CD4-positive, alpha-beta T cell treated with Interleukin-6 for 4 hours (primary cell): ENCODE measurements at places on chromosomes 1 and 21.

- no peak for DNase-seq
Observed at GRCh38 chr1:41823471-41823870, 95.3 kb downstream of the HIVEP3 start.

- no peak for DNase-seq
Observed at GRCh38 chr1:172360511-172360910, 60.0 kb upstream of the C1orf105 start.

DNA sequence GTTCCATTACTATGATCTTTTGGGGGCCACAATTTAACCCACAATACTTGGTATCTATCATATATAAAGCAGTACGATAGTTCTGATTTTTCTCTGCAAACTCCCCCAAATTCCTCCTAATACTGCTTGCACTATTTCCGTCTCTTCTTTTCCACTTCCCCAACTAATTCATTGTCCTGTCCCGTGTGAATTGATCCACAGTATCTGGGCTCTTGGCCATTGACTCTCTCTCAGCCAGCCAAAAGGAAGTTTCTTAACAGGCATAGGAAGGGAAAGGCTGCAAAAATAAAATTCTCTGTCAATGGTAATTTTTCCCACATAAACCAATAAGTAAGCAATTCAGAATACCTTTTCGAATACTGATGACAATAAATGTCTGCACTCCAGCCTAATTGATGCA, 91.7 kb upstream of the DSCAM start:
- no peak for DNase-seq

DNA sequence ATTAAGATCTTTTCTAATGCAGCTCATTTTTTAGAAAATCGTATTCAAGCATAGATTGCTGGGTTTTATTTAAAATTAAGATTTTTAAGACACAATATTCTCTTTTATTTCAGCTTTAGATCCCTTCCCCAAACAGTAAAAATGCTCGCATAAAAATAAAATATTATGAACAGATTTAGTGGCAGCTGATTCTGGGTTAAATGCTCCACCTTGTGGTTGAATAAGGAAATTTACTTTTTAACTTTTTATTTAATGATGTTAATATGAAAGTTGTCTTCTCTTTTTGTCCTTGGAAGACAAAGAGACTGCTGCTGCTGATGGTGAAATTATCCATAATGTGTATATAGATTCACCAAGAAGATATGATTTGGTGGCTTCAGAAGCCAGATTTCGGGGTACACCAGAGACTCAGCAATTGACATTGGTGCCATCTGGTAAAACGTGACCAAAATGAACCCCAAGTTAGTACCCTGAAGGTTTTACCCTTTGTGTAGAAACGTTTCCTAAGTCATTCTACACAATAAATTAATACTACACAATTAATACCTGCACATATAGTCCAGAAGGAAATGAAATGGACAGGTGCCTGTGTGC, 128.0 kb downstream of the ADAMTS1 start:
- no peak for DNase-seq

DNA sequence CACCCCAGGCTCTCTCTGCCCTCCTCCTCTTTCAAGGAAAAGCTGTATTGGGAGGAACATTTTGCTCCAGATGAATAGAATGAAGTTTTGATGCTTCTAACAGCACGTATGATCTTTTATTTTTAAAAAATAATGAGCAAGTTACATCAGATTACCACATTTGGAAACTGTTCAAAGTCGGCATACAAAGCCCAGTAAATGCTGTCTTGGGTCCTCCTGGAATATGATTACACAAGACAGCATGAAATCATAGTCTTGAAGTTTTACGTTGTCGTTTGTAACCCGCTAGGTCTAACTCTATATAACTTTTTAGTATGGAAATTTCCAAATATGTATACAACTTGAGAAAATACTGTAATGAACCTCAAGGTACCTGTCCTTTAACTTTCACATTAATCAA, 385.6 kb downstream of the HLX start:
- DNase-seq, result no peak

DNA sequence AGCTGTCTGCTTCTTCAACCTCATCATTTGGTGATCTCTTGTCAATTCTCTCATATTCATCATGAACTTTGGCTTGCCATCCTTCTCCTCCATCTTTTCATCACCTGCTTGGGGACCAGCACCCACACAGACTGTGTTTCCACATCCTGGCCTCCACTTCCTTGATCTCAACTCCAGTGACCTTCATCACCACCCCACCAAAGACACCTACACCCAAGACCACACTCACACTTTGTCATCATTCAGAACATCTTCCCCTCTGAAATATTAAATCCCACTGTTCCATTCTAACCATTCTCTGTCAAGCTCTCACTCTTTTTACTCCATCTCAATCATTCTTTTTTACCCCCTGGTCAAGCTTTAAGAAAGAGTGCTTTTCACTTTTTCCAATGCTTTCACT, 115.5 kb upstream of the VAV3 start:
- DNase-seq, result peak; percentile 27

GRCh38 chr1:58431901-58432620, 114.5 kb downstream of the OMA1 start:
- DNase-seq, result no peak

DNA sequence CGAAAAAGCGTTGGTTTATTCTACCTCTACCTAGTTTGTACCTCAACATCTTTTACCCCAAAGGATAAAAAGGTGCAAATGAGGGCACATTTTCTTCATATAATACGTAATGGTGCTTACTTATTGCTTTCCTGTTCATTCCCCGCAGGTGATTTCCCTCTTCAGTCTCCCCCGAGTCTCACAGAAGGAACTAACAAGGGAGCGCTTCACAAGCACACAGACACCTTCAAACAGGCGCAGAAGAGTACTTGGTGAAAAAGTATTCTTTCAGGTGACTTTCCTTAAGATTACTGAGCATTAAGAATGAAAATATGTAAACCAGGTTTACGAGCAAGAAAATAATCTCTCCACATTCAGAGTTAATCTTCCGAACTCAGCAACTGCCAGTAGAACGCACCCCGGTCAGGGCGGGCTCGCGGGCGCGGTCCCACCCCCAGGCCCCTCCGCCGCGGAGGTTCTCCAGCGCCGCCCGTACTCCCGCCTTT, 511 bp upstream of the RABGAP1L start:
- DNase-seq, result no peak

DNA sequence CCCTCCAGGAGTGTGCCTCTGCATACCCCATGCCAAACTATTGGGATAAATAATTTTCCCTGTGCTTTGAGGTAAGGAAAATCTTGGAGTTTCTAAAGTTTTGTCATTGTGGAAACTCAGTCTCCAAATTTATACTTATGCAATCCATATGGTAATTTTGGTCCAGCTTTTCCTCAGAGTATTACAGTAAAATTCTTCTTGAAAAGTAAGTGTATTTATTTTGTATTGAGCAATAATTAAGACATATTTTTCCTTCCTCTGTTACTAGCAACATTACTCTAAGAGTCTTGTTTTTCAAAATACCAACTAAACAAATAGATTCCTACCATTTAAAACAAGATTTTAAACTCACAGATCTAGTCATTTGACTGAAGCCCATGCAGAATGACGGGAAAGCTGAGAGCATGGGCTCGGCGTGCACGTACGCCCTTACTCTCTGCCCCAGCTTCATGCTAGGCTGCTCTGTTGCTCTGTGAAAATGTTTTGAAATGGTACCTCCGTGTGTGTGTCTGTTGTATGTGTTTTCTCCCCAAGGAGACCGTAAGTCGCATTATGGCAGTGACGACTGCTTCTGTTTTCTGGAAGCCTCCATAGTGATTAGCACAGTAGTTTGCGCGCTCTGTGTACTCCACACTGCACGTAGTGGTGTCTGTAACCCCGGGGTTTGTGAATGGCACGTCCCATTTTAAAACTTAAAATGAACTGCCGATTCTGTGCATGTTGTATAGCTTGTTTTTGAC, 165.3 kb downstream of the SDCCAG8 start:
- no peak for DNase-seq

DNA sequence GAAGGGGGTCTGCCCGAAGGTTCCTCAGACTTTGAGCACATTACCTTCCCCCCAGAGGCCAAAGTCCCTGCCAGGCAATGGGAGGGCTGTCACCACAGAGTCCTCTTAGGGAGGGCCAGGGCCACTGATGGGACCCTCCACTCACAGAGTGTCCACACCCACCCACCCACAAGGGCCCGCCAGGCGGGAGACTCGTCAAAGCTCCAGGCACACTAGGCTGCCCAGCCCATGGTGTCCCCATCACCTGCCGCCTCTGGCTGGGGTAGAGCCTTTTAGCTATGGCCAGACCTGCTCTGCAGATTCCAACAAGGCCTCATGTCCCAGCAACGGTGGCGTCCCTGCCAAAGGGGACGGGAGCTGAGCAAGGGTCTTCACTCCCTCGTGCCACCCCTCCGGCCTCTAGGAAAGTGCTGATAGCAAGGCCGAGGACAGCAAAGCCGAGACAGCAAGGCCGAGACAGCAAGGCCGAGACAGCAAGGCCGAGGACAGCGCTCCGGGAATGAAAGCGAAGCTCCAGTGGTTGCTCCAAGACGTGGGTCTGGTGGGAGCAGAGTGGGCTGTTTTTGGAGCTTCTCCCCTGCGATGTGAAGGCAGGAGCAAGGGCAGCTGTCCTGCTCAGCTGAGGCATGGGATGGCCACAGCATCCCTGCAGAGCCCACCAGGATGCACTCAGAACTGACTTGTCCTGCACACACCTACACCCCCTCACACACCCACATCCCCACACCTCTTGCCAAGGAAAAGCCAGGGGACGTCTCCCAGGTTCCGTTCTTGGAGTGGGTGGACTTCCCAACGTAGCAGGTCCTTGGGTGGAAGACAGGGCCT, 123.4 kb downstream of the CRYAA start:
- no peak for DNase-seq

- no peak for DNase-seq
Observed at GRCh38 chr1:104629589-104629988, 879.9 kb downstream of the AMY1C start.

- no peak for DNase-seq
Observed at GRCh38 chr1:118688891-118689290, 299.3 kb downstream of the TBX15 start.

- no peak for DNase-seq
Observed at GRCh38 chr1:30447080-30447479, 276.3 kb downstream of the MATN1 start.

DNA sequence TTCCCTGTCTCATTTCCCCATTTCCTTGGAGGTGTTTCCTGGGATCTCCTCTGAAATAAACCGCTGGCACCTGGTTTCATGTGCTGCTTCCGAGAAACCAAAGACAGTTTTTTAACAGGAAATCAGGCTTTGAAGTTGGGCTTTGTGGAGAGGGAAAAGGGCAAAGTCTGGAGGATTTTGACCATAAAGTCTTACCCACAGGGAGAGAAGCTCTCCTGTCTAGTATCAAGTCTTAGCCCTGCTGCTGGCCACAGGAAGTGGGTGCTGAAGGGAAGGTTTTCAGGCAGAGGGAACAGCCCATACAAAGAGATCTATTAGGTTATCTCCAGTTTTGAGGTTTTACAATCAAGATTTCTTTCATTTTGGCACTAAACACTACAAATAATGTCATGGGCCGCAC, 29.3 kb downstream of the SLC5A9 start:
- DNase-seq, result no peak

DNA sequence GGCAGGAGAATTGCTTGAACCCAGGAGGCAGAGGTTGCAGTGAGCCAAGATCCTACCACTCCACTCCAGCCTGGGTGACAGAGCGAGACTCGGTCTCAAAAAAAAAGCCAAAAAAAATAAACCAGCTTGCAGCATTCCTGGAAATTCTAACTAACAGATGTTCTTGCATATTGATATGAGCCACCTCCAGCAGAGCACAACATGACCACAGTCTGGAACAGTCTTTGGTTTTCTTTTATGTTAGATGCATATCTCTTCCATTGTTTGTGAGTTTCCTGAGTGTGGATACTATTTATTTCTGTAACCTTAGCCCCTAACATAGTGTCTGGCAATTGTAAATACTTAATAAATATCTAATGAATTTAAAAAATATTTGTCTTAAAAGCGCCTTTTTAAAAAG, 23.9 kb downstream of the IFNAR1 start:
- no peak for DNase-seq

GRCh38 chr1:44735992-44736391, 3.6 kb upstream of the KIF2C start:
- DNase-seq, result no peak

DNA sequence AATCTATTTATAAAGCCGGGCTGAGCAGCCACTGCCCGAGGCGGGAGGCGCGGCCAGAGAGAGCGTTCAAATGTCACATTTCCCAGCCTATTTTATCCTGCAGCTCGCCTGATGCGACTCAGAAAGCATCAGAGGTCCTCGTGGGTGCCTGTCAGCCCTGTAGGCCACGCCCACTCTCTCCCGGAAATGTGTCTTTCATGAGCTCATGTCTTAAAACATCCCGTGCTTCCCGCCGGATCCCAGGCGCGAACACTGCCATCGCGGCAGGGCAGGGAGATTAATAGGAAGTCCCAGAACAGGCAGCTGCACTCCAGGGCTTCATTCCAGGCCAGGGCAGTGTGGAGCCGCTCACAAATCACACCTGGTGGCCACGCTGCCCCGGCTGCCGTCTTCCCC, 117.5 kb downstream of the PRDM16 start:
- no peak for DNase-seq
